Amygdala (tissue), 56 donors: ENCODE measurements at places on chromosomes 7 and 10.

- DNase-seq: no peak
Observed at GRCh38 chr7:73618538-73618937, 5.8 kb downstream of the MLXIPL start.

DNA sequence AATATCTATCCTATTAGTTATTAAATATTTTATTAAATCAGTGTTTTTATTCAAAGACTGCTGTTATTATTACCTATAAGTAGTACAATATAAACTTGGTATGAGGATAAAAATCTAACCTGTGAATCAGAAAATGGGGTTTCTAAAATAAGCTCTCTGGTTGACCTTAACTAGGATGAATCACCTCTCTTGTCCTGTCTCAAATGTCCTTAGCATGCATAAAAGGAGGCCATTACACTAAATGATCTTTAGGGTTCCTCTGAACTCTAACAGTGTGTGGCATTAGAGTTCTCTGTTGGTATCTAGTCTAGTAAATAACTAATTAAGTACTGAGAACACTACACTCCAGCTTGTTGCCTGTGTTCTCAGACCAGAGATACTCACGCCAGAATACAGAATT, 143.1 kb upstream of the LRRTM3 start:
- no peak for DNase-seq

GRCh38 chr7:1599640-1600395, 30.0 kb upstream of the PSMG3 start:
- no peak for DNase-seq

GRCh38 chr7:4856336-4857057, 5.3 kb downstream of the PAPOLB start:
- no peak for DNase-seq

DNA sequence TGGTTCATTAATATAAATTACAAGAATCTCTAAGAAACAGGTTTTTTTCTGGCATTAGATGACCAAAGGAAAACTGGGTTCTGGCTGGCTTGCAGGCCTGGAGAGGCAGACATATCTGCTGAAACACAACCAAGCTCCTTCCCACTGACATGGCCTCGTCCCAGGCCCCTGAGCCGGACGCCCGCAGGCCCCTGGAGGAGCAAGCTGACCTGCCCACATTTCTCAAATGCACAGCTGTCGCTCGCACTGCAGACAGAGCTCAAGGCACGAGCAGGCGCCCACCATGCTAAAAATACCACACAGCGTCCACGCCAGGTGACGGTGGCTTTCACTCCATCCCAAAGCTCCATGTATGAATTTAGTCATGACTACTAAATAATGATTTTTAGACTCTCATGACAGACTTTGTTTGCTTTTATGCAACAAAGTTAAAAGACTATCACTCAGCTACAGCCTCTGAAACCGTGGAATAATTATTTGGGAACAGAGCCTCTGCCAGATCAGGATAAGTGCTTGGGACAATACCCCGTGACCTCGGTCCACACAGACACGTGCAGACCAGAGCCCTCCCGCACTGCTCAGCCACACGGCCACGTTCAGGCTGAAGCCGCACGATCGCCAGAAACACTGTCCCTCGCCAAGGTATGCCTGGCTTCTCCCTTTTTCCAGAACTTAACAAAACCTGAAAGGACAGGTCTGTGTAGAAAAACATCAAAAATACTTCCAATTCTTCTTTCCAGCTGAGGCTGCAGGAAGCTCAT, 71.1 kb downstream of the DIP2C start:
- no peak for DNase-seq

- DNase-seq: no peak
Observed at GRCh38 chr10:86149257-86149656, 217.3 kb downstream of the GRID1 start.

DNA sequence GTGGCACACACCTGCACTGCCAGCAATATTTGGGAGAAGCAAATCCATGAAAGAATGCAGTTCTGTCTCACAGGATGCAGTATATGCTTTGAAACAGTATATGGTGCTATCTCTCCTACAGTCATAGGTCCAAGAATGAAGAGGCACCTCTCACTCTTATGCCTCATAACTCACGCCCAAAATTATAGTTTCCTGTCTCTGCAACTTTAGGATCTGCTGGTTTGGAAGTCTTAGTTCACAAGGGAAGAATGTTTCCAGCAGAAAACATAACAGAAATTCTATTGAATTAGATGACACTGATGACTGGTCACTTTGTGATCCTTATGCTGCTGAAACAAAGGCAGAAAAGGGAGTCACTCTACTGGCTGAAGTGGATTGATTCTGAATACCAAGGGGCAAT, 5.7 kb downstream of the C10orf67 start:
- DNase-seq: no peak

DNA sequence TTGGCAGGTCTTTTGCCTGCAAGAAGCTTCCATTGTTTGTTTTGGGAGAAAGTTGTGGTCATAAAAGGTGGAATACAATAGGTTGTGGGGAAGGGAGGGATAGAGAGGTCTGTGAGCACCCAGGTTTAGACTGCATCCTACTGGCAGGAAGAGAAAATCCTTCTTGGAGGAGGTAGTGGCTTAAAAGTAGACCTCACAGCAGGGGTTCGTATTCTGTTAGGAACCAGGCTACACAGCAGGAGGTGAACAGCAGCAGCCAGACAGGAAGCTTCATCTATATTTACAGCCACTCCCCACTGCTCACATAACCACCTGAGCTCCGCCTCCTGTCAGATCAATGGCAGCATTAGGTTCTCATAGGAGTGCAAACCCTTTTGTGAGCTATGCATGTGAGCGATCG, 245.3 kb downstream of the NSUN6 start:
- no peak for DNase-seq

GRCh38 chr7:74093671-74094223, 10.1 kb downstream of the LIMK1 start:
- peak; percentile 15 for DNase-seq

GRCh38 chr10:92829042-92829785, 19.1 kb upstream of the EXOC6 start:
- no peak for DNase-seq

GRCh38 chr7:49776994-49777393, 3.6 kb downstream of the VWC2 start:
- DNase-seq: no peak

GRCh38 chr7:99034932-99035722, 108.8 kb downstream of the SMURF1 start:
- DNase-seq: no peak

DNA sequence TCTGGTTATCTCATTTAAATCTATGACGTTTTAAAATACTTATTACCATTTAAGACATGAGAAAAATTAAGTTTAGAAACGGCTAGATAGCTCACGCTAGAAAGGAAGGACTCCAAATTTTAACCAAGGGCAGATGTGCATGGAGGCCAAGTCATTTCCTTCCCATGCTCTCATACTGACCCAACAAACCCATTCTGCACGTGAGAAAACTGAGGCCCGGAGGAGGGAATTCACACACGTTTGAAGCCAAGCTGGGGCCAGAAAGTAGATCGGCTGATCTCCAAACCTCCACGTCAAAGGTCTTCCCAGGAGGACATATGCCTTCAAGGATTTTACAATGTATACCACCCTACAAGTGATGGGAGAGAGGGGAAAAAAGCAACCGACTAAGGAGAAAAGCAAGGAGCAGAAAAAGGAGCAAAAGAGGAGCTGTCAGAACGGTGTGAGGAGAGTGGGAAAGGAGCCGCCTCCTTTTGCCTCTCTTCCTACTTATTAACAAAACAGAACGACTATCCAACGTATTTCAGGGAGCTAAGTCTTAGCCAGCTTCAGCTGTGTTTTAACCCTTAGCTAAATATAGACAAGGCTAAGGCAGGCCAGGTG, 645 bp upstream of the SIRT1 start:
- no peak for DNase-seq

DNA sequence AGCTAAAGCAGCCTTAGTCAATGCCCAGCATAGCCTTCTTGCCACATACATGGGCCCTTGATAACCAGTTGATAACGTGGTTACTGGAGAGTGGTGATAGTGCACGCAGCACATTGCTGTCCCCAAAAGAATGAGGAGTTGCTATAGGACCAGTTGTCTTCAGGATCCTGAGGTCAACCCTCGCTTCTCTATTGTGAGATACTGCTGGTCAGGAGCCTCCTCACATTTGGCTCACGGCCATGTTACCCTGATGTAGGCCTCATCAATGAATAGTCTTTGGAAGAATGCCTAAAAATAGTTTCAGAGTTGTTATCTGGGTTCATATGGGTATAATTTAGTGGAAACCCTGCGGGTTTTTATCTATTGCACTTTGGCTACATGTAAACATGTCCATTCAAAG, 230.7 kb downstream of the VTI1A start:
- no peak for DNase-seq
